ENCODE measurements at places on chromosomes 1 and 21.
A peak's percentile ranks its signal among the peaks of the same experiment; 100 is the strongest.

DNA sequence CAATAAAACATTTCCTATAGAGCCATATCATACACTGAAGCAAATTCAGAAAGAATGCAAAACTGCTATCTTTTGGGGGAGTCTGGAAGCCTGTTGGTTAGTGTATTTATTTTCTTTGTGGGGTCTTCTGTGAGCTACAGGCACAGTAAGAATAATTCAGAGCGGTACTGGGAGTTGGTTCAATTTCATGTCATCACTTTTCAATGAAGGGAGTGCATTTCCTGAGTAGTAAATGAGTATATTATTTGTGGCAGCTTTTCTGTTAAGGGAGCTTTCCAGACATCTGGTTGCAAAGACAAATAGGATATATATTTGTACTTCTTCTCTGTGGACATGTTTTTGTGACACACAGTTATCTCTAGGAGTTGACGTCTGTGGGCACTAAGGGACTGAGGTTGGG is 130.6 kb downstream of the HUNK start:
- no peak for DNase-seq

DNA sequence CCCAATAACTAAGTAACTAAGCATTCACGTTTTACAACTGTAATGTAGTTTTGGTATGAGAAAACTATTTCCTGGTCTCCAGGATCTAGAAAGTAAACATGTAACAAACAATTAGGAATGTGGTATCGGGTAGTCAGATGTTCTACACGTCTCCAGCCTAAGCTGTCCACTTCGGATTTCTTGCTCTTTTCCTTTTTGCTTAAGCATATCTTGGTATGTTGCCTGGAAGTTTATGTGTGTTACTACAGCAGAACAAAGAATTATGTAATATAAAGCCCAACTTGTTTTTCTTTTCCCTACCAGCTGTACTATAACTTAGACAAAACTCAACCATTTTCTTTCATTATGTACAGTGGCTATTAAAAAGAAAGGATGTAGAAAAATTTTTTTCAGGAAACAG is 20.4 kb upstream of the WARS2 start:
- peak; percentile 65 for DNase-seq

DNA sequence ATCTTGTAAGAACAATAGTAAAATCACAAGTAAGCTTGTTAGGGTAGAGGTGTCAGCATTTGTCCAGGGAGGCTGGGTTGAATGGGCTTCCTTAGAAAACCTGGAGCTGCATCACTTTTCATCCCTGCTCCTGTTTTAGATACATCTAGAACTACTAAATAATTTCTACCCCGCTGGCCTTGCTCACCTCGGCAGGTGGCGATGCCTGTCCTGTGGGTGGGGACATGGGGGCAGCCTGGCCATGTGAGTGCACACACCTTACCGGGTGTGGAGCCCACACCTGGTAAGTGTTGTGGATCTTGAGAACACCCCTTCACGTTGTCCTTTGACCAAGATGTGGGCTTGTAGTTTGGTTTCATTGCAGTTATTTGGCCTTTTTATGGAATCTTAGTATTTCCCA is 29.7 kb downstream of the URB2 start:
- no peak for DNase-seq

DNA sequence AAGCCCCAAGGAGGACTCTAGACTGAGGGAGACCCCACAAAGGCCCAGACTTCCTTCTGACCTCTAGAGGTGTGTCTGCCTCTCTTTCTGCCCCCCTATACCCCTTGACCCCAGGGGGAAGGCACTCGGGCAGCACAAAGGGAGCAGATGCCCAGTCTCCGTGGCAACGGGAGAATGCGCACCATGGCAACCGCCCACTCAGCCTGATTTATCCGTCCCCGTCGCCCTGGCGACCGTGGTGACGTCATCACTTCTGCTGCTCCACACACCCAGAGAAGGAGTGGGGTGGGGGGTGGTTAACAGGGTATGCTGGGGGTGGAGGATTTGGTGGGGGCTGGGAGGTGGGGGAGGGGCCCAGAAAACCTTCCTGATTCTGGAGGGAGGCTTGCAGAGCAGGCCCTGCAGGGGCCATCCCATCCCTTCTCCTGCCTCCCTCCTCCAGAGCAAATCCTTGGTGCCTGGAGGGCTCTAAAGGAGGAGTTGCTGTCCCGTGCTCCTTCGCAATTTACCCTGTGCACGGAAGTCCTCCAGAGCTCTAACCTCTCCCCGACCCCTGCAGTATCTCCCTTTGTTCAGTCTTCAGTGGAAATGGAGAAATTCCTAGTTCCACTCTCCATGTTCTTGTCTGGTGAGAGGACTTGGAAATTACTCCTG is 6.3 kb downstream of the CELF3 start:
- DNase-seq, result no peak

DNA sequence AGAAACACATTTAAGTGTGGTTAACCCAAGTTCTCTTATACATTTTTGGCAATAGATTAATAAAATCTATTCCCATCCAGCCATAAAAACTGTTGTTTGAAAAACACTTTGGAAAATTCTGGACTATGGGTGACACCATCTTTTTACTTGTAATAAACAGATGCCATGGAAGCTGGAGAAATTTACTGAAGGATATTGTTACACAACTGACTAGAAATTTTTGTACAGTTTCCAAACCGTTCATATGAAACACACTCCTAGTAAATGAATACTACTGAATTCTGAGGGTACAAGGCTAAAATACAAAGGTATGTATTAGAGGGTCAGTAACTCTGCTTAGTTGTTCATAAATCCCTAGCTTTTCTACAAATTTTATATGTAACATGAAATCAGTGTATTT is 48.7 kb downstream of the TRIM33 start:
- no peak for DNase-seq

DNA sequence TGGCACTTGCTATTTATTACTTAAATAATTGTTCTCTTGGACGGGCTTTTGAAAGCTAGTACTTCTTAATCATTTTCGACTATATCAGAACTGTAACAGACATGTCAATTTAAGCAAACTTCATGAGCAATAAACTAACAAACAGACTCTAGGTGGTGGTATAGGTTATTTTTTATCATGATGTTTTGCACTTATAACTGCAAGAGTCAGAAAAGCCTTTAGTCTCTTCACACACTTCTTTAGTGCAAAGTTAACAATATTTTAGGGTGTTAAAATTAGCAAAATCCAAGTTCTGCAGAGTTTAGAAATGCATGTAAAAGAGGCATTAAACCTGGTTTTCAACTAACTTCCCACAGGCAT is 2.2 kb downstream of the NRIP1 start:
- DNase-seq, result no peak

DNA sequence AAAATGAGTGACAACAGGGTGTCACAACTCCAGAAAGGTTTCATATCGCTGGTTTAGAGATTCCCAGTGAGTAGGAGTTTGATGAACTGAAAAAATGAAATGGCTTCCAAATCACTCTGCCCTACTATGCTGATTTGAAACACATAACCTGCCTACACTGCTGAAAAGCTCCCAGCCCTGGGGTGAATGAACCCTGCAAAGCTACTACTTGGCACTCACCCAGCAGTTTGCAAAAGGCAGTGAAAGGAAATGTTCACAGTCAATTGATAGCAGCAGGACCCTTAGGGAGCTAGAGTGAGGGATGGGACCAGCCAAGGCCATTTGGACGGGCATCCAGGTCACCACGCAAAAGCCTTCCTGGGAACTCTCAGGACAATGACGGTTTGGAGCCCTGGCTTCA is 44.4 kb upstream of the SRP9 start:
- DNase-seq, result no peak

DNA sequence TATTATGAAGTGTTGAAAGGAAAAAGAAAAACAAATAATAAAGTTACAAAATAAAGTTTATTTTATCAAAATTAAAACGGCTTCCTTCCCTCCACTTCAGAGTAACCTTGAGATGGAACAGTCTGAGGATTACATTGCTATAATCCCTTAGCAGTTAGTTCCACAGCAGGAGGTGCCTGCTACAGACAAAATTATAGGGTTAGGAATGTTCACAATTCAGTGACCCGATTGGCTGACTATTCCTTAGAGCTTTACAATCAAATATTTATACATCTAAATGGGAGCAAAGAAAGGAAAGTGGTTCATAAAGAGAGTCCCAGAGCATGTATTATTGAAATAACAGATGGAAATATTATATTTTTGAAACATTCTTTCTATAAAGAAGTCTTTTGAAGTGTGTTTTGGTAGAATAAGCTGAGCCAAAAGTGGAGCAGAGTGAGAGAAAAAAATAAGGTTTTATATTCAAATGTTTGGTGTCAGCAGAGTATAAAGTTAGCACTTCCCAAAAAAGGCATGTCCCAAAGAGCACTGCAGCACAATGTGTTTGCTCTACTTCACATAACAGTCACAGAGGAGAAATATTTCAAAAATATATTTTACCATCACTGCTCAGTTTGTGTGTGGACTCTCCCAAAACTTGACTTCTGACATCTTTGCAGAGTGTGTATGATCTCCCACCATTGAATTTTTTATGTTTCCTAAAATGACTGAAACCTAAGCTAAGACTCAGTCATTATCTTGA is 71.4 kb upstream of the GORAB start:
- no peak for DNase-seq

DNA sequence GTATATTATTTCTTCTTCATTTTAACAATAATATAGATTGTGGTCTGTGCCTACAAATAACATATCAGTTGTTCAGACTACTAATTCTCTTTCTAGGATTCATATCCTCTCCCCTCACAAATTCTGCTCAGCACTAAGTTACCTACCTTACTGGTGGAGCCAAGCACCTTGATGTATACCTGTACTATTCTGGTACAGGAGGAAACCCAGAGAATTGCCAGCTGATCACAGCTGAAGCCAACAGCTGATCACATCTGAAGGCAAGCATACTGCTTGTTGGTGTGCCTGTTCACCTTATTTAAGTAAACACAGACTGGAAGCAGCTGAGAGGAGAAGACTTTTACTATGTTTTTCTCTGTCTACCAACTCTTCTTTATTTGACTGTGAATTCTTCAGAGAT is 101.8 kb downstream of the PBX1 start:
- no peak for DNase-seq

DNA sequence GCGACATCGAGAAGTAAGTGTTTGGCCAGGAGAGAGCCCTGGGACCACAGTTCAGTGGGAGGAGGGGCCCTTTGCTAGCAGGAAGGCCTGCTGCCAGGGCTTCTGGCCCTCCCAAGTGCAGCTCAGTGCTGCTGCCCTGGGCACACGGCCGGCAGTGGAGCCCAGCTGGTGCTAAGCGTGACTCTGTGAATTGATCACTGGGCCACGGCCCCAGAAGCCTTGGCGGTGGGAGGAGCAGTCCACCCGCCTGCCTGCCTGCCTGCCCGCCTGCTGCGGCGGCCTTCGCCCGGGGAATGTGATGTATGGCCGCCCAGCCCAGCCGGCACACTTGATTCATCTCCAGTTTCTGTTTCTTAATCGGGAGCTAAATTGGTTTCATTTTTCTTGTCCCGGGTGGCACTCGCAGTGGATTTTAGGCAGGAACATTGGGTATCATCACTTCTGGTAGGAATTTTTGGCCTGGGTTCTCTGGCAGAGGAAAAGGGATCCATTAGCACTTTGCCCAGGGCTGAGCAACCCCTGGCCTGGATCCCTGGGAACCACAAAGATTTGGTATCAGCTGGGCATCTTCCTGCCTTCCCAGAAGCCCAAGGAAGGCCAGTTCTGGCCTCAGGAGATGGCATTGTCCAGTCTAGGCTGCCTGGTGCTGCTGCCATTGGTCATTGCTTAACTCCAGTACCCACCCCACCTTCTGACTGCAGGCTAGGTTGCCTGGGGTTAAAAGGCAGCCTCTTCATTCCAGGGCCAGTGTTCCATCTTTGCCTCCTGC is 28.6 kb downstream of the TMEM53 start:
- peak; percentile 70 for DNase-seq

GRCh38 chr1:4265836-4266235 is 365.8 kb upstream of the C1orf174 start:
- no peak for DNase-seq

DNA sequence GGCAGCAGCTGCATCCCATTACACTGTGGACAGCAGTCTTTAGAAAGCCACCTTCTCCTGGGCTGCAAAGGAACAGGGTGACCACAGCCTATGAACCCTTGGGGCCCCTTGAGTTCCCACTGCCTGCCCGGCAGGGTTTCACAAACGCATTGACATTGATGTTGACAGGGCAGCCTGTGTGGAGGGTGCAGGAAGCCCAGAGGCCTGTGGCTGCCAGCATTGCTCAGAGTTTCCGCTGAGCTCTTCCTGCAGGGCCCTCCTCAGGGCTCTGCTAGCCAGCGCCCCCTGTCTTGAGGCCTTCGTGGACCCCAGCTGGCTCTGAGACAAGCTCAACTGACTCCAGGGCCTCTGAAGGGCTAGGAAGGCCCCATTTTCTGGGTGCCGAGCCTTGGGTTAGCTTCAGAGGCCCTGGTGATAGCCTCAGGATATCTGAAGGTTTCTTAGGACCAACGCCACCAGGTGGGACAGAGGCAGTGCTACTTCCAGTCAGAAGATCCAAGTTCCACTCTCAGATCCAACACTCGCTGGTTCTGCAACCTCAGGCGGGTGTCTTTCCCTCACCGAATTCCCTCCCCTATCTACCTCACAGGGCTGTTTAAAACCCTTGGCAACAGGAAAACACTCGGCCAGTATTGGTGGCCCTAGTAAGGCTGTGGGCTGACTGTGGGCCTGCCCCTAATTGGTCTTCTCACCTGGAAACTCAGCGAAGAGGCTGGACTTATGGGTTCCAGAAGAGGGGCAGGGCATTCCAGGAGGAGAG is 27.2 kb upstream of the EPS8L3 start:
- DNase-seq, result peak; percentile 56

Data from stromal cell of bone marrow (primary cell).